ENCODE measurements at places on chromosomes 6 and 20. TPM values are rescaled to one million over a fixed set of nuclear protein-coding genes. Genes with fewer than 3 reads are reported as not detected.

DNA sequence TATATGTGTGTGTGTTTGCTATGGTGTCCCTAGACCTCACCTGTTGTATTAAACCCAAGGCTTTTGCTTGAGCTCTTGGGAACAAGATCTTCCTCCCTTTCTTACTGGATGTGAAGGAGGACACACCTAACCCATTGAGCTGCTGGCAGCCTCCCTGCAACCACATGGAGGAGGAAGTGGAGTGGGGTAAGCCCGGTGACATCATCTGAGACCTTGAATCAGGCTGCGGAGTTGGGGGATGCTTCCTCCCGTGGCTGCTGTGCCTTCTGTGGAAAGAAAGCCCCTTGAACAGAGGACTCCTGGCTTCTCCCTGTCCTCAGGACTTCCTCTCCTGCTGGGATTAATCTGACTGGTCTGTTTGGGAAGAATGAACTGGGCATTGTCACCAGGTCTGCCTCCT lies 3.3 kb downstream of the CST11 start:
- no peak for DNase-seq

TGM2 gene
- total RNA-seq = 0.52 TPM

FUT9 gene
- total RNA-seq = not detected

MOCS1 gene
- total RNA-seq = 0.98 TPM

SCUBE3 gene
- total RNA-seq = not detected

- no peak for DNase-seq
Observed at GRCh38 chr6:7505189-7505699, 36.2 kb upstream of the DSP start.

- no peak for DNase-seq
Observed at GRCh38 chr6:150177952-150178520, 35.2 kb downstream of the PPP1R14C start.

DNA sequence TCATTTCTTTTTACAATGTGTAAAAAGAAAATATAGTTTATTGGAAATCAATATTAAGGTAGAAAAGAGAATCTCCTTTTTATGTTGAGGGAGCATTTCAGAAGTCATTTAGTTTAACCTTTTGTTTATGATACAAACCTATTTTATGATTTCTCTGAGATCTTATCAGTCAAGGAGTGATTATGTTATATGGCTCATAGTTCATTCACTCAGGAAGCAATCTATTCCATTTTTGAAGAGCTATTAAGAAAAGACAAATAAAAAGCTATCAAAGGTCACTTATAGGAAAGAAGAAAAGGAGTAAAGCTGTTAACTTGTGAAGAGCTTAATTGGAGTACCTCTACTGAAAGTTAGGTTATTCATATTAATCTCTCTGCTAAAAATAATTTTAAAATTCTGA lies 526.6 kb upstream of the JAG1 start:
- DNase-seq = no peak

DNA sequence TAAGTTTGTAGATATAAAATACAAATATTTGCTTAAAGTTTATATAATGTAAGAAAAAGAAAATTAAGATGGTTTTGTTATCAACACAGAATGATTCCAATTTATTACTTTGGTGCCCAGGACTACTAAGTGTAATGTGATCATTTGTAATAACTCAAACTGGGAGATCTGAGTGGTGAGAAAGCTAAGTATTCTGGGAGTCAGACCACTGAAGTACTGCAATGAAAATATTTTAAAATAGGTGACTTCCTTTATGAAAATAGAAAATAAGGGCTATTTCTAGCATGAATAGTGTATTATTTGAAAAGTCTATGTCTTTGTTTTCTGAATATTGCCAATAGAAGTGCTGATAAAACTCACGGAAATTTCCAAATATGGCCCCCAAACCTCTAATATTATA lies 305.6 kb upstream of the MAN1A1 start:
- DNase-seq = no peak

- no peak for DNase-seq
Observed at GRCh38 chr6:25423358-25423757, 144.2 kb downstream of the CARMIL1 start.

GRCh38 chr6:93165850-93166430 lies 253.4 kb downstream of the EPHA7 start:
- DNase-seq = no peak

DNA sequence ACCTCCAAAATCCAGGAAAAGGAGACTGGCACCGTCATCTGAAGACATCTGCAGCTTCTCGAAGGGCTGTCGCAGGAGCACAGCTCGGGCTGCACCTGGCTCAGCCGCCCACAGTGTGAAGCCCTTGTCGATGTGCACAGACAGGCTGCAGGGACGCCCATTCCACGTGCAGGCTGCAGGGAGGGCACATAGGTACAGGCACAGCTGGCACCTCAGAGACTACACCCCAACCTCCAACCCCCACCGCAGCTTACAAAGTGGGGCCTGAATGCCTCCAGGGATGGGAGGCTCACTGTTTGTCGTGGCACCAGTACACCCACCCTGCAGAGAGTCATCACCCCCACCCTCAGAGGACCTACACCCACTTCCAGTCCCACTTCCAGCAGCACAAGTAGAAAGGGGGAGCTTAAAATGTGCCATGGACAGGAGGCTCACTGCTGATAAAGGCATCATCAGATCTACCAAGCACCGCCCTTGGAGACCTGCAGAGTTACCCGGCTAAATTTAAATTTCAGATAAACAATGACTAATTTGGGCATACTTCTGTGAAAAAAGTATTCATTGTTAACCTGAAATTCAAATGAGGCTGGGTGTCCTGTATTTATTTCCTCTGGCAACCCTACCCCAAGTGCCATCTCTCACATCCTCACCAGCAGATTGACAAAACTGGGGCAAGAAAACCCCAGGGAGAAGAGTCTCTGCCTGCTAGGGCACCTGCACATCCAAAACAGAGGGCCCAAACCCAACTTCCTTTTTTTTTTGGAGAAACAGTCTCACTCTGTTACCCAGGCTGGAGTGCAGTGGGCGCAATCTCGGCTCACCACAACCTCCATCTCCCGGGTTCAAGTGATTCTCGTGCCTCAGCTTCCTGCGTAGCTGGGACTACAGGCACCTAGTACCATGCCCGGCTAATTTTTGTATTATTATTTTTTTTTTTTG lies 7.7 kb upstream of the CDK5RAP1 start:
- no peak for DNase-seq

NKX2-4 gene
- total RNA-seq = not detected

DNA sequence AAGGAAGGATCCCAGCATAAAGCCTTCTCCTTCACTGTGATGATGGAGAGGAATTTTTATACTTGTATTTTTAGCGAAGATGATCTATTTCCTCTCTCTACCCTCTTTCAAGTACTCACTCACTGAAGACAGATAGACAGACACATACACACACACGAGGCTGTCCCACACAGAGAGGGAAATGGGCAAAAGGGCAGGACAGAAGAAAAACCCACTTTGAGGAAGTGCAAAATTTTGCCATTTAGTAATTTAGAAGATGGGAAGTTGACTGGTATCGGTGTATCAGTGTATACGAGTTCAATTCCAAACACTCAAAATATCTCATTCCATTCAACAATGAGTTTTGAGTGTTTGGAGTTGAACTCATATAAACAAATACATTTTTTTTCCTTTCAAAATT lies 30.9 kb downstream of the HEBP2 start:
- DNase-seq = no peak

GRCh38 chr20:18686696-18687095 lies 98.8 kb downstream of the DTD1 start:
- no peak for DNase-seq

IRAK1BP1 gene
- total RNA-seq = 2.2 TPM

GRCh38 chr6:109877028-109878004 lies 100.8 kb upstream of the GPR6 start:
- DNase-seq = no peak

LIN28B gene
- 0.19 TPM for total RNA-seq

COL12A1 gene
- 0.29 TPM for total RNA-seq

All from activated T-cell treated with anti-CD3 and anti-CD28 coated beads, Interleukin-2, amount 50 U/mL, for 4 hours (primary cell).